ENCODE measurements at places on chromosomes 12 and 14.

- DNase-seq: no peak
Measured at GRCh38 chr14:88137327-88137726, 132.4 kb downstream of the GPR65 start.

GRCh38 chr12:65460063-65460462 lies 181.6 kb downstream of the MSRB3 start:
- no peak for DNase-seq

GRCh38 chr12:51403681-51404136 lies 12.5 kb upstream of the GALNT6 start:
- no peak for DNase-seq

DNA sequence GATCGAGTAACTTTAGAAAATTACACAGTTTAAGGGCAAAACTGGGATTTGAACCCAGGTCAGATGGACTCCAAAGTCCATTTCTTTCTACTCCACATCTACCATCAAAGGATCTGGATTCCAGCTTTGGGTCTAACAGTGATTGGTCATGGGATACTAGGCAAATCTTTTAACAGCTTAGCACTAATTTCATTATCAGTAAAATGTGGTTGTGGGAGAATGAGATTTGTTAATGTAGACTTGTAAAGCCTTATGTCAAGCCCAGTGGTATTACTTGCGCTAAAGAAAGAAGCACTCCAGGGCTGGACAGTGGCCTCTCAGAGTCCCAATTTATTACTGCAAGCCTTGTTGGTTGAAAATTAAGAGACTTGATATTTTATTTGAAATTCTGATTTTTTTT lies 65.2 kb upstream of the MANSC4 start:
- no peak for DNase-seq

DNA sequence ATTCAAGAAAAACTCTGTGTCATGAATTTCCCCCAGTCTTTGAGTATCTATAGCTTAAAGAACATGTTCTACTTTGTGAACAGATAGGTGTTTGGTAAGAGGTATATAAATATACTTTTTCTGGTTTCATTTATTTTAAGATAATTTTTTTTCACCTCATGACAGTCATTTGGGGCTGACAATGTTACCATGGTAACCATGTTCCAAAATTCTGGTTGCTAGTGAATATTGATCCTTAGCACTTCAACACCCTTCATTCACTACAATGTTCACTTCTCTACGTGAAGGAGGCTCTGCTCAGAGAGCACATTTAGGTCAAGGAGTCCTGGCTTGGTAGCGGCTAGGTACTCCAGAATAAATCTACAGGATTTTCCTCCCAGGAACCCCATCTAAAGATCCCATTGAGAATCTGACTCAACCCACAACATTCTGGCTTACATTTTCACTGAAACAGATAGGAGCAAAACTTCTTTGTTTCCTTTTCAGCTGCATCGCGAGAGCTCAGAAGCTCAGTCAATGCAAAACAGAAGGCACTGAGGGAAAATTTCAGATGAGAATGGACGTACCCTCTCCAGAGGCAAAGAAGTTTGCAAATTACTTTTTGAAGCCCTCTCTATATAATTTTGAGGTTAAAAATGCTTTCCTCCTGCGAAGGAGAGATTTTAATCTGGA lies 93.6 kb downstream of the ARF6 start:
- no peak for DNase-seq

- no peak for DNase-seq
Measured at GRCh38 chr12:100331871-100332270, 25.0 kb upstream of the SLC17A8 start.

- no peak for DNase-seq
Measured at GRCh38 chr14:52014601-52015267, 25.4 kb downstream of the RTRAF start.

GRCh38 chr12:106220536-106220935 lies 27.3 kb downstream of the CKAP4 start:
- no peak for DNase-seq

DNA sequence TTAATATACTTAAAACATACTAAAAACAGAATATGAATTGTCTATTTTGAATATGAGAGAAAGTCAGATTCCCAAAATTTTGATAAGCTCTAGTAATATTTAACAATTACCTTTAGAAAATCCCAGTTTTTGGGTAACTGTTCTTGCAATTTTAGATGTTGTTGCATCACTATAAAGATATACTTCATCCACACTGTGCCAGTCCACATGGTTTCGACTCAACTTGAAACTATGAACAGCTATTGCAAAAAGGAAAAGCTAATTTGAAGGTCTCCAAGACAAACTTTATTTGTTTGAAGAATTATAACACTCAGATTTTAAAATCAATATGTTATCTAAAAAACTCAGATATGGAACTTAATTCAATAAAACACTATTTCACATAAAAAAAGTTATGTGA lies 59.9 kb downstream of the DDHD1 start:
- DNase-seq: no peak

DNA sequence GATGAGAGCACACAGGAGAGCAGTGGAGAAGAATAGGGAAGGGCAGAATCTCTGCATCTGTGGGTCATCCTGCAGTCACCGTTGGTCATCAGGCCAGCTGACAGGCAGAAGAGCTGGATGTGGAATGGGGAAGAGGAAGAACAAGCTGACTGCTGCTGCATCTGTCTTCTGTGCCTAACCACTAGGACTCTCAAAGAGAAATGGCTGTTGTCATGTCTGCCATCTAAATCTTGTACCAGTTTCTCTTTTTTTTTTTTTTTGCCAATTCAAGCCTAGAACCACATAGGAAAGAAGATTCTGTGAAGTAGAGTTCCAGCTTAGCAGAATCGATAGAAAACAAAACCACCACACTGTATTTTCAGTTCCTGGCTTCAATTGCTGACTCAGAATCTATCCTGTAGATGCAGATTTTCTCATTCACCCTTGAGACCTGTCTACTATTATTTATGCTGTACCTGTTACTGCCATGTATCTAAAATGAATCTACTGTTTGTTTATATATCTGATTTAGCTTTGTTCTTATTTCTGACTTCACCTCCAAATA lies 421.9 kb upstream of the PRICKLE1 start:
- no peak for DNase-seq

DNA sequence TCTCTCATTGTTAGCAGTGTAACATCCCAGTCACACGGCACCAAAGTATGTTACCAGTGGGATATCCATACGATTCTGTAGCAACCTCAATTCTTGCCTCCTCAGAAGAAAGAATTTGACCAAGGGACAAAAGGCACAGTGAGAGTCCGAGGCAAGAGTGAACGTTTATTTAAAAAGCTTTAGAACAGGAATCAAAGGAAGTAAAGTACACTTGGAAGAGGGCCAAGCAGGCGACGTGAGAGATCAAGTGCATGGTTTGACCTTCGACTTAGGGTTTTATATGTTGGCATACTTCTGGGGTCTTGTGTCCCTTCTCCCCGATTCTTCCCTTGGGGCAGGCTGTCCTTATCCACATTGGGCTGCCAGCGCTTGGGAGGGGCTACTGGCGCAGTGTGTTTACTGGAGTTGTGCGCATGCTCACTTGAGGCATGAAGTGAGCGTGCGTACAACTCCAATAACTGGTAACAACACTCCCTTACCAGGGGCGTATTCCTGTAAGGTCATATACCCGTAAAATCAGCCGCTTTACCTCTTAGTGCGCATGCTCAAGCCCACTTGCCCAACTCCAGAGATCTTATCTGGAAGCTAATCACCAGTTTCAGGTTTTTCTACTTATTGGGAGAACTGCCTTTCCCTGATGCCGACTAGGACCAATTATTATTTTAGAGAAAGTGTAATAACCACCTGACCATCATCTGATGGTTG lies 71.7 kb downstream of the FAR2 start:
- no peak for DNase-seq

GRCh38 chr12:101021442-101021841 lies 188.6 kb downstream of the SLC5A8 start:
- DNase-seq: no peak

DNA sequence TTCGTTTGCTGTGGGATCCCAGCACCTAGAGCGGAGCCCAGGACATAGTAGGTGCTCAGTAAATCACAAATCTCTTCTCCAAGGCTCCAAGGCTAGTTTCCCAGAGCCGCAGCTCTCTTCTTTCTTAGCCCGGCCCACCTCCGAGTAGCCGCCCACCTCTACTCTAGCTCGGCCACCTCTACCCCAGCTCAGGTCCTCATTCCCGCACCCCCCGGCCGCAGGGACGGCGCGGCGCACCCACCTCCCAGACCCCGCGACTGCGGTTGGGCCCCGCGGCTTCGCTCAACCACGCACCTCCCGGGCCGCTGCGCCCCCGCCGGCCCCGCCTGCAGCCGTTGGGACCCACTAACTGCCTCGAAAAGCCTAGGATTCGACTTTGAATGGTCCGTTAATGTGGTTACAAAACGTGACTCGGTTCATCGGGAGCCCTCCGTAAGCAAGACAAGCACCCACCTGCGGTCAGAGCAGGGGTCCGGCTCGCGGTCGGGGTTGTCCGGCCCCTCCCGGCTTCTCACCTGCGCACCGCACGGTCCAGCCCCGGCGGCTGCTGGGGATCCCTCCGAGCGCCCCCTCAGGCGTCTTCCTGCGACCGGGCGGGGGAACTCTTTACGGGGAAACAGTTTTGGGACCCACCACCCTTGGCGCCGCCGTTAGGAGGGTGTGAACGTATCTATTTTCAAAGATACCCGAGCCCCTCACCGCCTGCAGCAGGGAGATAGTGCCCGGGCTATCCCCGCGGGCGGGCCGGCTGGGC lies at the start of gene SLC2A14:
SLC2A14 (minus strand) TSS at position 350 of the 754 bp plus-strand sequence. CDS start 3,035 bp downstream, outside the sequence.
- no peak for DNase-seq

- no peak for DNase-seq
Measured at GRCh38 chr14:77377502-77377844, 294 bp downstream of the SAMD15 start.

DNA sequence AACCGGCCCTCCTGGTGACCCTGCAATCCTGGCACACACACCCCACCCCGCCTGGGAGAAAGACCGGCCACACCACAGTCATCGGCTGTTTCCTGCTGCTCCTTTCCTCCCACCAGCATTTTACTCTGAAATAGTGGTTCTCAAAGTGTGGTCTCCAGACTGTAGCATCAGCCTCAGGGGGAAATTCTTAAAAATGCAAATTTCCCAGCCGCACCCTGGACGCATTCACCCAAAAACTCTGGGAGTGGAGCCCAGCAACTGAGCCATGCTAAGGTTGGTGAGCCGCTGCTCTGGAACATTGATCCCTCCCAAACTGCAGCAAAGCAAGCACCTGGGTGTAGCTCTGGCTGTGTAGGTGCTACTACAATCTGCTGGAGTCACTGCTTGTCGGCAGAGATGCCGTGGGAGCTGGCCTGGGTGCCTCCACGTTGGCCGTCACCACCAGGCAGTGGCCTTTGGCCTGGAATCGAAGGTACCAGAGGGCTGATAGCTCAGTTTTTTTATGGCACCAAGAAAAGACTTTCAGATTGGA lies 38.4 kb upstream of the BCL2L14 start:
- peak; percentile 12 for DNase-seq

- DNase-seq: no peak
Measured at GRCh38 chr14:60984196-60984595, 3.2 kb downstream of the SLC38A6 start.

DNA sequence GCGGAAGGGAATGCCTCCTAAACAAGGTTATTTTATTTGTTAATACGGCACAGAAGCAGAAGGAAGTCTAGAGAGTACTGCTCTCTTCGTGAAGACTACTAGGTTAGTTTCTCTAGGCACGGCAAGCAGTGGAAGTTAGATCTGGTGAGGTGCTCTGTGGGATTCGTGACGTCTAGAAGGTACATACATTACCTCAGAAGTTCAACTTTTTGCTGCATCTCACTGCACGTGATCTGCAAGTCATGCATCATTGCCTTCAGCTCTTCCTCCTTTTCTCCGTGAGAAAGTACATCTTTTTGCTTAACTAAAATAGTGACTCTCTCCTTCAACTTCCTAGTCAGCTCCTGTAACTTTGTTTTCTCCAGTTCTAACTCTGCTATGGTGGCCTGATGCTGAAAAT lies 74.7 kb downstream of the NIN start:
- no peak for DNase-seq

DNA sequence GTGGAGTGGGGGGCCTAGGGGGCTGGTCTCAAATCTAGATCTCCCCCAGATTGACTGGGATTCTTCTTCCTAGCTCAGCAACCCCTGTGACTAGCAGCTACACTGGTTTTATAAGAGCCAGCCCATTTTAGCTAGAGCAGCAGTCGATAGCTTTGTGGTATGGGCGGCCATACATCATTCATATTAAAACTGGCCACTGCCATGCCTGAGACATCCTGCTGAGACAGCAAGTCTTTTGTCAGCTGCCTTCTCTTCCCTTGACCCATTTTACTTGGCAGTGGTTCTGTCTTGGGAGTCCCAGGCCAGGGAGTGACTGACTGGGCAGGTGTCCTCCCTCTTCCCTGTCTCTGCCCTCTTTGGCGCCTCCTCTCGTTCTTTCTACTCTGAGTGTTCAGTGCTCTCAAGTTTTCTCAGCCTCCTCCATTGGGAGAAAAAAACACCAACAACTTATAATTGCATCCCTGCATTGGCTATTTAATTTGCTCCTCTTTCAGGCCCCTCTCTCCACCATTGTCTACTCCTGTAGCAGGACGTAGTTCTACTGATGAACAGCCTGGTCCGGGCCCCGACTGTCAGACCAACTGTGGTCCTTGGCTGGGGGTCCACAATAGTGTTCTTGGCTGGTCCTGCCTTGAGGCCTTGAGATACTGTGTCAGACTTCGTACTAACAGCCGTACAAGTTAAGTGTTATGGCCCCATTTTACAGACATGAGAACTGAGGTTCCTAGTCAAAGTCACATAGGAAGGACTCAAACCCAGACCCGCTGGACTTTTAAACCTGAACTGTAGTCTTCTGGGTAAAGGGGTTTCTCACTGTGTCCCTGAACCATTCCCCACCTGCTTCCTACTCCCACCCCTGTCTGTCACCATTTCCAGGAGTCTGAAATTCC lies 18.3 kb upstream of the JDP2 start:
- DNase-seq: no peak

GRCh38 chr12:113582521-113583218 lies 111.0 kb upstream of the LHX5 start:
- DNase-seq: no peak

DNA sequence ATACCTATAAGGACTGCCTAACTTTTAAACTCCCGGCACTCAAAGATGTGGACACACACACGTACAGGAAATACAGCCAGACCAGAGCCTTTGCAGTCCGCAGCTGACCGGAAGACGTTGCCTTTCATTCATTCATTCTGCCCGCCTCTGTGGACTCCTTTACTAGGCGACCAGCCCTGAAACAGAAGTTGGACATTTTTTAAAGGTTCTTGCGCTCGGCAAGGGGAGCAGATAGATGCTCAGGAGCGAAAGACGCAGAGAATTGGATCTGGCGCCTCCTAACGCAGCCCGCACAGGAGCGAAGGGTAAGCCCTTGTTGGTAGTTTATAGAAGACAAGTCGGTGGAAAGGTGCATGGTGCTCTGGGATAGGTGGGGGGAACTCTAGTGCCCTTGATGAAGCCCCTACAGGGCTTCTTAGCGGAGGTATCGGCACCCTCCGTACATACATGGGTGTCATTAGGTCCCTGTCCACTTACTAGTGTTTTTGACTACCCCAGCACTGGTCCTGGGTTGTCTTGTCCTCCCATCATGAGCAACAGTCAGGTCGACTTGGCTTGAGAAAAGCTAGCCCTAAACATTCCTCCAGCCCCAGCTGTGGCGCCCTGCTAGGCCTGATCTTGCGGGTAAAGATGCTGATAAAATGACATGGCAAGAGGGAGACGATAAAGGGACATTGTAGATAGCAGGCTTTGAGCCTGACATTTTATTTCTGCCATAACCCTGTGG lies at the start of gene KDM2B:
KDM2B (minus strand) TSS at position 65 of the 727 bp plus-strand sequence. CDS start 112 bp downstream, outside the sequence.
- DNase-seq: no peak

GRCh38 chr12:65229441-65229840 lies 49.0 kb upstream of the MSRB3 start:
- DNase-seq: no peak

GRCh38 chr12:50123203-50123602 lies 11.2 kb downstream of the COX14 start:
- DNase-seq: no peak

GRCh38 chr12:123530668-123531067 lies 2.9 kb downstream of the RILPL1 start:
- no peak for DNase-seq
